ENCODE measurements at places on chromosomes 5 and 9. TPM values are rescaled to one million over a fixed set of nuclear protein-coding genes. Genes with fewer than 3 reads are reported as not detected.
A peak's percentile ranks its signal among the peaks of the same experiment; 100 is the strongest.

- no peak for DNase-seq
Measured at GRCh38 chr5:32083981-32084430, 90.1 kb downstream of the GOLPH3 start.

GRCh38 chr5:10655161-10655971, 91.5 kb downstream of the ANKRD33B start:
- no peak for DNase-seq

- DNase-seq = no peak
Measured at GRCh38 chr9:70165006-70165602, 93.7 kb upstream of the SMC5 start.

DNA sequence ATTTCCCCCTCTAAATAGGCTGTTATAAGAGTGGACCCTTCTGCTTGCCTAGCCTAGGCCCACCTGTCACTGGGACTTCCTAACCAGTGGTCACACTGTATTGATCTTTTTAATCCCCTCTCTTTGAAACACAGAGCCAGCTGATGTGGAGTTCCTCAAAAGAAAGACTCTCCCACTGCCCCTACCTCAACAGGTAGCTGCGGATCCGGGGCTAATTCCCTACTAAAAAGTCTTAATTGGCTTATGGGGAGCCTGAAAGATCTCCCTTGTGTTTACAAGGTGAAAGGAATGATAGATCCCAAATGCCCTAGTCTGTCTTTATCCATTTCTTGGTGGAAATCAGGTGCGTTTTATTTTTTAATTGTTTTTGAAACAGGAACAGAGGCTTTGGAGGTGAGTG, 2.0 kb downstream of the NEUROG1 start:
- DNase-seq = no peak

Gene RFK
- 14.8 TPM for polyA plus RNA-seq

Gene SPINK4
- polyA plus RNA-seq = 2.6 TPM

GRCh38 chr5:10726179-10726912, 34.7 kb downstream of the DAP start:
- DNase-seq = no peak

DNA sequence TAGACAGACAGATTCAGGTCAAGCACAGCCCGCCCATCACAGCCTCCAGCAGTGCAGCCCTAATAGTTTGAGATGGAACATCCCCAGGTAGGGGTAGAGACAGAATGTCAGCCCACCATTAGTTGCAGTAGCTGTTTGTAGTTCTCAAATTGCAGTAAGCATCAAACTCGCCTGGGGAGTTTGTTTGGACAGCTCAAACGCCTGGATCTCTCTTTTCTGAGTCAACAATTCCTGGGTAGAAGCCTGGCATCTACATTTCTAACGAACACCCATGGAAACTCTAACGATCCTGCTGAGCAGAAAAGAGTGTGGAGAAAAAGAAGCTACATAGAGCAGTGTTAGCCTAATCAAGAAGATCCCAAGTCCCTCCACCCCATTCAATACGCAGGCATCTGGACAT, 59.4 kb downstream of the ADAMTS16 start:
- no peak for DNase-seq

- no peak for DNase-seq
Measured at GRCh38 chr5:173855995-173856656, 32.0 kb upstream of the CPEB4 start.

DNA sequence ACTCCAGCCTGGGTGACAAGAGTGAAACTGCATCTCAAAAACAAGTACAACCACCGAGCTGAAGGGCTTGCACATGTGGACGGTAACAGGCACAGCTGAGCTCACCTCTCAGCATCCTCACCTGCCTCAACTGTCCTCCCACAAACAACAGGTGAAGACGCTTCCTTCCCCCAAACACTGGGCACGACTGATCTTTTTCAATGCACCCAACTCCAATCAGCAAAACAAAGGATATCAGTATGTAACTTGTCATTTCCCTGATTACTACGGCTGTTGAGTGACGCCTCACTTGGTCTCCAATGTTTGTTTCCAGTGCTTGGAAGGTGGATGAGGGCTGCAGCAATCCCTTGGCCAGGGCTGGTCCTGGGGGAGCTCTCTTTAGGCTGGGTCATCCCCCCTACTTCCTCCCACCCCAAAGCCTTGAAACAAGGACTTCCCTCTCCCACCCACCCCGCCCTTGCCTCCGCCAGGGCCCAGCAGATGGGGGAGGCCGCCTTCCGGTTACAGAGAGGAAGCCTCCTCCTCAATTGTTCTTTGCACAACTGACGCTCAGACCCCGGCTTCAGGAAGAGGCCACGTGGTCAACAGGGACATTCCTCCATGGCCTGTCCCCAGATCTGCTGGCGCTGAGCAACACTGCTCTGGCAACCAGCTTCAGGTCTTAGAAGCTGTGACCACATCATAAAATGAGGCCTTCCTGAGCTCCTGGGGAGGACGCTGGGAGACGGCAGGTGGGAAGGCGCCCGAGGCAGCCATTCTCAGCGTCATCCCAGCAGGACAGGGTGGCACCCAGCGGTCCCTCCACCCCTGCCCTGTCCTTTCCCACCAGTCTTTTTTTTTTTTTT, 5.9 kb downstream of the FAM78A start:
- no peak for DNase-seq

Gene LAMC3
- 37.1 TPM for polyA plus RNA-seq

DNA sequence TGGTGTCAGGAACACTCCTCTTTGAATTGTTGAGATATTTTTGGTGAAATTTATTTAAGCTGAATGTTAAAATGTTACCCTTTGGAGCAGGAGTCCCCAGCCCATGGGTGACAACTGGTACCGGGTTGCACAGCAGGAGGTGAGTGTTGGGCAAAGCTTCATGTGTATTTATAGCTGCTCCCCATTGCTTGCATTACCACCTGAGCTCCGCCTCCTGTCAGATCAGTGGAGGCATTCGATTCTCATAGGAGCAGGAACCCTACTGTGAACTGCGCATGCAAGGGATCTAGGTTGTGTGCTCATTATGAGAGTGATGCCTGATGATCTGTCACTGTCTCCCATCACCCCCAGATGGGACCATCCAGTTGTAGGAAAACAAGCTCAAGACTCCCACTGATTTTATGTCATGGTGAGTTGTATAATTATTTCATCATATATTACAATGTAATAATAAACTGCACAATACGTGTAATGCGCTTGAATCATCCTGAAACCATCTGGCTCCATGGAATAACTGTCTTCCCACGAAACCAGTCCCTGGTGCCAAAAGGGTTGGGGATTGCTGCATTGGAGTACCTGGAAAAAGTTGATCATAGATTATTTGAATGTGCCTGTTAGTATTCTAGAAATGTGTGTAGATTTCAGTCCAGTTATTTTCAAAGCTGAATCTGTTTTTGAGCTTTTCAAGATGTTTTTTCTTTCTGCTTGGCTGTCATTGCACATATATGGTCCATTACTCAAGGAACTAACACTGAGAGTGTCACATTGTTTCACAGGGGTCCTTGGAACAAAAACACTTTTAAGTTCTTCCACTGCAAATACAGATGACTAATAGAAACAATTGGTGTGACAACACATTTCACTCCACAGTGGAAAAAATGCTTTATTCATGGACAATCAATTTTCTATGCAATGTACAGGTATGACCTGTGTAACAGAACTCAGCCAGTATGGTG, 104.6 kb upstream of the TNFAIP8 start:
- DNase-seq = no peak

GRCh38 chr9:89494199-89494598, 3.7 kb downstream of the SEMA4D start:
- DNase-seq = no peak

DNA sequence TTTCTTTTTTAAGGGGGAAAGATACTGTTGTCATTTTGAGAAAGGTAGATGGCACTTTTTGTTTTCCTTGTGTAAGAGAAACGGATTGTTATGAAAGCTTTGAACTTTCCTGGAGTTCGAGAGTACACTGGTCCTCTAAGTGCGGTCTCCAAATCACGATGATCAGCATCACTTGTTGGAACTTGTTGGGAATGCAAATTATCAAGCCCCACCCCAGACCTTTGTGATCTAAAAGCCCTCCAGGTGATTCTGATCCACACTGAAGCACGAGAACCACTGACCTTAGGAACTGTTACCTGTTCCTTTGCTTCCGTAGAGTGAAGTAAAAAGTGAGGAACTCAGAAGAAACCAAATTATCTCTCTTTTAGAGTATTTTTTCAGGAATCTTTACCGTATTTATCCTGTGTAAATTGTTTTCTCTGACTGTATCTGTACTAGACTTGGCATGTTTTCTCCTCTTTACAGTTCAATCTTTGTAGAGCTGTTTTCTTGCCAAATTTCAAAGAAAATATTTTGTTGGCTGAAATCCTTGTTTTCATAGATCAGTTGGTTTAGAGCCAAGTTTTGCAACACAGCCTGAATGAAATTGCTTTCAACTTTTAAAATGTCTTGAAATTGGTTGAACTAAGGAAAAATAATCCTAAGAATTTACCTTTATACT, 4.0 kb downstream of the MAT2B start:
- DNase-seq = no peak

GRCh38 chr5:111013011-111013410, 58.5 kb upstream of the TSLP start:
- DNase-seq = no peak

GRCh38 chr5:68277431-68277830, 61.9 kb downstream of the PIK3R1 start:
- DNase-seq = no peak

Gene FBP2
- 0.56 TPM for polyA plus RNA-seq

Gene PFN3
- not detected for polyA plus RNA-seq

GRCh38 chr9:121851641-121852091, 200.2 kb downstream of the DAB2IP start:
- no peak for DNase-seq

GRCh38 chr5:151872701-151873100, 52.0 kb downstream of the GLRA1 start:
- no peak for DNase-seq

DNA sequence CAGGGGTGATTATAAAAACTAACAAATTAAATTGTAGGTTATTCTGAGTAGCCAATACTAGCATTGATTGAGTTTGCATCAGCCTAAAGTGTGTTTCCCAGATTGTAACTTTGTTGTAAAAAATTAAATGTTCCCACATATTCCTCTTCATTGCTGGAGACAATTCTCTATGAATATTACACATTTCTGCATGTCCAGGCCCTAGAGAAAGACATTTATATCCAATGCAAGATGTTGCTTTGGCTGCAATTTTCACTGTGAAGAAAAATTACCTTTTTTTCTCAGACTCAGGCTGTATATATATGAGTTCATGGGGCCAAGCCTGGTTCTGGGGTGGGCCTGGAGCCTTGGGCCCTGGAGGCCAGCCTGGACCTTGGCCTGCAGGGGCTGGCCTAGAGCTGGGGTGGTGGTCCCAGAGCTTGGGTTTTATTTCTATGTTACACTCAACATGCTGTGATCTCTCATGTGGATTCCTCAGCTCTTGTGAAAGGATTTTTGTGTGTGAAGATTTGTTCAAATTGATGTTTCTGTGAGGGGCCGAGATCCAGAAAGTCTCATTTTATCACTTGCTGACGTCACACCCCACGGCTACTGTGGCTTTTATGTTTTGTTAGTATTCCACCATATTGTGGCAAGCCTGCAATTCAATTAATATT, 232.5 kb downstream of the SPATA31A1 start:
- DNase-seq = no peak

DNA sequence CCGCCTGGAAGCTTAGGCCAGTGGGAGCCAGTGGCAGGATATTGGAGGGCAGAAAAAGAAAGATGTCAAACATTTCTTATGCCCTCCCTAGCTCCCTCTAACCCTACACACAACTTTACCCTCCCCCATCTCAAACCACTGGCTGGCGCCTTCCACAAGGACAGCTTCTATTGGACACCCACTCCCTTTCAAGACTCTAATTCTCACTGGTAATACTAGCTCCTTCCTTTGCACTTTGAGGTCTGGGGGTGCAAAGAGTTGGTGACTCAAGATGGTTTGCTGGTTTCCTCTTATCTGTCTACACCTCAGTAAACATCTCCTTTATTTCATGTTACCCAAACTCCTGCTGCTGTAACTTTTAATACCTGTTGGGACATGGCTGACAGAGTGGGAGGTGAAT, 11.6 kb upstream of the ITGA1 start:
- DNase-seq = no peak

GRCh38 chr5:158421319-158421718, 562.4 kb upstream of the CLINT1 start:
- DNase-seq = no peak

GRCh38 chr5:4939042-4939781, 200.9 kb upstream of the ADAMTS16 start:
- no peak for DNase-seq

DNA sequence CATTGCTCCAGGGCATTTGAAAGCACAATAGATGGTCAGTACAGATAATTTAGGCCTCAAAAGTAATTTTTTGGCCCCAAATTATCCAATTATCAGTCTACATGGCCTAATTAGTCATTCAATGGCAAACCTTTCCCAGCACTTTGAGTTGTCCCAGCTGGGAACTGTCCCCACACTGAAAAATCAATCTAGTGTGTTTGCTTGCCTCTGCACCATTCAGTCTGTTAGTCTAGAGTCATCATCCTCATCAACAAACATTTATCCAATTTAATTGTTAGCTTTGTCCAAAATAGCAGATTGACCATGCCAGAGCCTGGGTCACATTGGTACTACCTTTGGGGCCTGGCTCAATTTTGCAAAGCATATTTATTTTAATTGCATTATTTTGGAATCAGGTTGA, 13.9 kb downstream of the NR4A3 start:
- no peak for DNase-seq

Gene SOX30
- 0.33 TPM for polyA plus RNA-seq

GRCh38 chr5:58946230-58946629, 363.4 kb downstream of the RAB3C start:
- no peak for DNase-seq

DNA sequence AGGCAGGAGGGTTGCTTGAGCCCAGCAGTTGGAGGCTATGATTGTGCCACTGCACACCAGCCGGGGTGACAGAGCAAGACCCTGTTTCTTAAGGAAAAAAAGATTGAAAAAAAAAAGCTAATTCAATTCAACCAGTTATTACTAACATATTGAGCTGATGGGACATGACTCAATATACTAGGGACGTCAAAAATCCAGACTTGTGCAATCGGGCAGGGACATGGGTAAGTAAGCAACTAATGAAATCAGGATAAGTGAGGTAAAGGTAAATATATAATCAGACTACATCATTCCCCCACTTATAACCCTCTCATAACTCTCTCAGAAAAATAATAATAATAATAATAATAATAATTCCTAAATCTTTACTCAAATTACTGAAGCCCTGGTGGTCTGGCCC, 975 bp upstream of the HAVCR1 start:
- DNase-seq = no peak

- no peak for DNase-seq
Measured at GRCh38 chr5:34591723-34592122, 64.4 kb upstream of the RAI14 start.

- DNase-seq = peak; percentile 13
Measured at GRCh38 chr5:64767959-64768357, 533 bp downstream of the SREK1IP1 start.

GRCh38 chr5:132501961-132502931, 11.7 kb upstream of the IRF1 start:
- DNase-seq = no peak

Gene SPATA31D4
- polyA plus RNA-seq = not detected

DNA sequence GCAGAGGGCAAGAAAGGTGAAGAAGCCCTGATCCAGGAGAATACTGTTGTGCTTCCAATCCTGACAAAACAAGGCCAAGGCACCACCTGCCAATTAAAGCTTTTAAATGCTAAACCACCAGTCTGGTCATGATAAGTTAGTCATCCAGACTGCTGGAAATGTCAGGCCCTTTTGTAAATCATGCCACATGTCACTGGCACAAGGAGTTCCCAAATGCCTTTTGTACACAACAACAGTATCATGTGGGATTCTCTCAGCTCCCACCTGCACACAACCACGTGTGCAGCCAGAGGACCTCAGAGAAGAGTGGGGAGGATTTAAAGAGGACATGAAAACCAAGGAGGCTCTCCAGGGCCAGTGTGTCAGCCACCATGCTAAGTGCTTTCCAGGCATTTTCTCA, 99.3 kb downstream of the CDK5RAP2 start:
- DNase-seq = no peak
